Right ventricle myocardium inferior (tissue), 1 donor: ENCODE measurements at places on chromosomes 12 and 14.

GRCh38 chr12:126742241-126742641 is 1524.7 kb upstream of the TMEM132C start:
- no peak for DNase-seq

DNA sequence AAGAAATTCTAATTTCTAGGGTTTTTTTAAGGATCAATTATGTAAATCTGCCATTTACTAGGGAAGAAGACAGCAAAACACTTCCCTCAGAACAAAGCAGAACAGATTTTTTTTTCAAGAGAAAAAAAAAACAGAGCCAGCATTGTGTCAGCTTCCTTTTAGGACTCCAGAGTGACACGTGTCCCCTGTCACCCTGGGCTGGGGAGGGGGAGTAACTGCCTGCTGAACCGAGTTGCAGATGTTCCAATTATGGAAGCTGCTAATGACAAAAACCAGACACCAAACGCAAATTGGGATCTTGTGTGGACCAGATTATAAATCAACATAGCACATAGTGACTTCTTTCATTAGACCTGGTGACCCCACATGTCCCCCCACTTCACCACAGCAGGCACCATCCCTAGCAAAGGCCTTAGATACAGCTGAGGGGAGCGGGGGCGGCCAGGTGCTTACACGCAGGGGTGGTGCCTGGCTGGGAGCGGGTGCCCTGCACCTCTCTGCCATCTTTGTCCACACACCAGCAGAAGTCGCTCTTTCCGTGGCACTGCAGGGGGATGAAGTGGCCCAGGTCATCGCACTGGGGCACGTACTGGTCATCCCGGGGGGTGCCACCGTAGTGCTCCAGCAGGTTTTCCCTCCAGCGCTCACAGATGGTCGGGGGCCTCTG is 25.4 kb downstream of the RTRAF start:
- DNase-seq, result peak; percentile 70

- DNase-seq, result no peak
These were observed 150.3 kb downstream of the TGFB3 start for GRCh38 chr14:75831455-75831854.

DNA sequence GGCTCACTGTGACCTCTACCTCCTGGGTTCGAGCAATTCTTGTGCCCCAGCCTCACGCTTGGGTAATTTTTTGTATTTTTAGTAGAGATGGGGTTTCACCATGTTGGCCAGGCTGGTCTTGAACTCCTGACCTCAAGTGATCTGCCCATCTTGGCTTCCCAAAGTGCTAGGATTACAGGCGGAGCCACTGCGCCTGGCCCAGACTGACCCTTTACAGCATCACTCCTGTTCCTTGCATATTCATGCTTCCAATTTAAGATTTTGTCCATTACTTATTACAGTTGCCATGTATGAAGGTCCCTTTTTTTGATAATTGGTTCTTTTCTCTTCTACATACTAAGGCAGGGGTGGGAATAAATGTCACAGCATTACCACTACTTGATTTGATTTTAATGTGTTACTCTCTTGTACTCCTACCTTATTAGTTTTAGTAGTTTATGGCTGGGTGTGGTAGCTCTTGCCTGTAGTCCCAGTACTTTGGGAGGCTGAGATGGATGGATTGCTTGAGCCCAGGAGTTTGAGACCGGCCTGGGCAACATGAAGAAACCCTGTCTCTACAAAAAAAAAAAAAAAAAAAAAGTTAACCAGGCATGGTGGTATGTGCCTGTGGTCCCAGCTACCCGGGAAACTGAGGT is 46.9 kb downstream of the ADIPOR2 start:
- DNase-seq, result no peak

DNA sequence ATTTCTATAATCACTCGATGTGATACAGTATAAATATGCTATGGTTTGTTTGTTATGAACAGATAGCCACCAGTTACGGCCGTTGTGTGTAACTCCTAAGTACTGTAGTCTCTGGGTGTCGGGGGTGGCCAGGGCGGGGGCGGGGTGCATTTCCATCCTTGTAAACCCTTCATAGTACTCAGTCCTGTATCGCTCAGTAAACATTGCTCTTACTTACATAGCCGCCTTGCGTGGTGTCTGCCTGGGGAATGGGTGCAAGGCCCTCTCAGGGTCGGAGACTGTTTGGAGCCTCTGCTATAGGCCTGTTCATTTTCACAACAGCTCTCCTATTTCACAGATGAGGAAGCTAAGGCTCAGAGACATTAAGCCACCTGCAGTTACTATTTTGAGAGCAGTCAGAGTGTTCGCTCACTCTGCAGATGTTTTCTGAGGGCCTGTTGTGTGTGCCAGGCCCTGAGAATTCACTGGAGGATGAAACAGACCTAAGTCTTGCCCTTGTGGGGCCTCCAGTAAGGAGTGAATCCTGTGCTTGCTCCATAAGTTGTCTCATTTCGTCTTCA is 42.5 kb downstream of the JDP2 start:
- no peak for DNase-seq

DNA sequence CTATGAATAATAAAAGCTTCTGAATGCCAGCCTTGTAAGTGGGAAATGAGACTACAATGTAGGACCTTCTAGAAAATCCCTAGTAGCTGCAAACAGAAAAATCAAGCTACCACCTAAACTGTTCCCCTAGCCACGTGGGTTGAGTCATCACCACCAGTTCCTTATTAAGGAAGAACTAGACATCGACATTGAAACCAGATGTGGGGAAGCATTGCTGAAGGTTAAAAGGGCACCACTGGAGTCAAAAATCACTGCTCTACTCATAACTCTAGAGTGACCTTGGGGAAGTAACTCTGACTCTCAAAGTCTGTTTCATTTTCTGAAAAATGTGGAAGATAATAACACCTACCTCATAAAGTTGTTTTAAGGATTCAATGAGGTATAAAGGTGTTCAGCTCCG is 9.4 kb upstream of the CNIH1 start:
- no peak for DNase-seq

DNA sequence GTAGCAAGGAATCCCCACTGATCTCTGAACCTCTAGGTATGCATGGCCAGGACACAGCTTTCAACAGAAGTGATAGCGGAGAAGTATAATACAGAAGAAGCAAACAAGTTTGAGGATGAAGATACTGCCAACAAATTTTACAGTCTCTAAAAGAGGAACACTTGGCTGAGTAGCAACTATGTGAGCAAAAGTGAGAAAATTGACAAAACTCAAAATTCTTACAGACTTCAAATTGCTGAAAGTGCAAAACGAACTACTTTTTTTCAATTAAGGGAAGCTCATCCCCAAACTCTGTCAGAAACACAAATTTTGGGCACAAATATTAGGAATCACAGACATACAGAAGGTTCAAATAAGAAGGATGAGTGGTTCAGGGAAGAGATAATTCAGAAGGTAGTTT is 1324.6 kb downstream of the LRFN5 start:
- DNase-seq, result no peak

DNA sequence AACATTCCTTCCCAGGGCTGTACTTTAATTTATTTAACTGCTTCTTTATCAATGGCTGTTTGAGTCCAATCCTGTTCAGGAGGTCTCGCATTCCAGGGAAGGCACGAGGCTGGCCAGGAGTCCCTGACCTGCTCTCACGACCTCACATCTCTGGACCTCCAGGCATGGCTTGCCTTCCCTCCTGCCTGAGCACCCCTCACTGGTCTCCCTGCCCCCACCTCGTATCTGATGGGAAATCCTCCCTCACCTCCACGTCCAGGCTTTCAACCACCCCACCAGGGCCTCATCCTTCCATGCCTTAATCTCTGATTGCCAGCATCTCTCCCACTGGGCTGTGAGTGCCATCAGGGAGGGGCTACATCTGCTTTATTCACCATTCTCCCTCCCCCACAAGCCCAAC is 29.0 kb downstream of the PRKAB1 start:
- no peak for DNase-seq

- no peak for DNase-seq
These were observed 128.8 kb upstream of the CLEC14A start for GRCh38 chr14:38384741-38385140.

- DNase-seq, result no peak
These were observed 1052.9 kb downstream of the TMTC2 start for GRCh38 chr12:83739607-83740006.

DNA sequence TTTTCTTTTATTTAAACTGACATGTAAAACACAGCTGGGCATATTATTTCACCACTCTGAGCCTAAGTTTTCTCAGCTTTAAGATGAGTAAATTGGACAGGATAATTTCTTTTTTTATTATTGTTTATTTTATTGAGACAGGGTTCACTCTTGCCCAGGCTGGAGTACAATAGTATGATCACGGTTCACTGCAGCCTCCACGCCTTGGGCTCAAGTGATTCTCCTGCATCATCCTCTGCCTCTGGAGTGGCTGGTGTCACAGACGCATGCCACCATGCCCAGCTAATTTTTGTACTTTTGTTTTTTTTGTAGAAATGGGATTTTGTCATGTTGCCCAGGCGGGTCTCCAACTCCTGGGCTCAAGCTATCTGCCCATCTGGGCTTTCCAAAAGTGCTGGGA is 12.7 kb downstream of the BMAL2 start:
- no peak for DNase-seq

DNA sequence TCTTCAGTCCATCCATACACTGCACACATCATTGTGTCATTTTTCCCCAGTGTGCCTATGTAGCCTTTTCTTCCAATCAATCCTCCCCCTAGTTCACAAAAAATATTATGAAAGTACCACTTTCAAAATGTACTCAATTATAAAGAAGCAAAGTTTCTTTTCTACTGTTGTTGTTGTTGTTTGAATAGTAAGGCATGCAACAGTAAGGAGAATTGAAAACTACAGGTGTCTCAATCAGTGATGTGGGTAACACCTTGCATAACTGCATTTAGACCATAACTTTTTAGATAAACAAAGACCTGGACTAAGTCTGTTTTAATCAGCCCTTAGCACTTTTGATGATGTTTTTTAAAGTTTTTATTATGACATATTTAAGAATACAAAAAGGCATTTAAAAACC is 104.4 kb downstream of the EML5 start:
- no peak for DNase-seq

GRCh38 chr14:61553730-61554641 is 141.3 kb upstream of the HIF1A start:
- DNase-seq, result no peak

DNA sequence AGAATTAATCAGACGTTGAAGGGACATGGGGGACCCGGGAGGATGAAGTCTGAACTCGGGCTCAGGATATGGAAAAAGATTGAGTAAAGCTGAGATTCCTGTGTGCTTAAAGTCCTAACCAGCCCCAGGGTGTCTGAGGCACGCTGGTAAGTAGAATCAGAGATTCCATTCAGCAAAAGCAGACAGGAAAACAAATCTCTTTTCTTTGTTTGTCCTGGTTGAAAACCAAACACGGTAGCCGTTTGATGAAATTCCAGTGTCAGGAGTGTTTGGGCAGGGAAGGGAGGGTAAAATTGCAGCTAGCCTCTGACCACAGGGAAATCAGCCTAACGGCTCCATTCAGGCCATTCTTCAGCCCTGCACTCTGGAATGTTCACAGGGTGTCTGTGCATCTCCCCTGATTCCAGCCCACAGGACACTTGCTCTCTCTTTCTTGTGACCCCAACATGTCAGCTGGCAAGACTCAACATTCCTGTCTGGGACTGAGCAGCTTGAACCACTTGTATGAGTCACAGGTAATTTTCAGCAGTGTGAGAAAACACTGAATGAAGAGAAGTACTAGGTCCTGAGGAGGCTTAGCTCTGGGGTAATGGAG is 31.0 kb downstream of the NINJ2 start:
- no peak for DNase-seq

- DNase-seq, result peak; percentile 94
These were observed at the start of gene TBX3 for GRCh38 chr12:114684098-114684869. Gene TBX3, minus strand, starts transcription at chr12:114684175. Its CDS starts 975 bp downstream, at chr12:114683200.

DNA sequence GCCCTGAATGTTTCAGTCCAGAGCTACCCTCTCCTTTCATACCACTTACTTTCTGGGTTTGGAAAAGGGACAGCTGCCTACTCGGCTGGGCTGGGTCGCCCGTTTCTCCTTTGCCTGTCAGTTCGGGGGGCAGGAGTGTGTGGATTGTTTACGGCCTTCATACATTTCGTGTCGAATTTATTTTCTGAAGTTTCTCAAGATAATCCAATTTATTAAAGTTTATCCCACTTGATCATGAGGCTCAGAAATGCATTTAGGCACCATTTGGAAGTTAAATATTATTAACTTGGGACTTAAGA is 608 bp downstream of the ZNF410 start:
- no peak for DNase-seq

GRCh38 chr12:4228122-4228580 is 45.4 kb upstream of the CCND2 start:
- DNase-seq, result no peak

- DNase-seq, result no peak
These were observed 3.6 kb downstream of the FNTB start for GRCh38 chr14:64990296-64990695.

DNA sequence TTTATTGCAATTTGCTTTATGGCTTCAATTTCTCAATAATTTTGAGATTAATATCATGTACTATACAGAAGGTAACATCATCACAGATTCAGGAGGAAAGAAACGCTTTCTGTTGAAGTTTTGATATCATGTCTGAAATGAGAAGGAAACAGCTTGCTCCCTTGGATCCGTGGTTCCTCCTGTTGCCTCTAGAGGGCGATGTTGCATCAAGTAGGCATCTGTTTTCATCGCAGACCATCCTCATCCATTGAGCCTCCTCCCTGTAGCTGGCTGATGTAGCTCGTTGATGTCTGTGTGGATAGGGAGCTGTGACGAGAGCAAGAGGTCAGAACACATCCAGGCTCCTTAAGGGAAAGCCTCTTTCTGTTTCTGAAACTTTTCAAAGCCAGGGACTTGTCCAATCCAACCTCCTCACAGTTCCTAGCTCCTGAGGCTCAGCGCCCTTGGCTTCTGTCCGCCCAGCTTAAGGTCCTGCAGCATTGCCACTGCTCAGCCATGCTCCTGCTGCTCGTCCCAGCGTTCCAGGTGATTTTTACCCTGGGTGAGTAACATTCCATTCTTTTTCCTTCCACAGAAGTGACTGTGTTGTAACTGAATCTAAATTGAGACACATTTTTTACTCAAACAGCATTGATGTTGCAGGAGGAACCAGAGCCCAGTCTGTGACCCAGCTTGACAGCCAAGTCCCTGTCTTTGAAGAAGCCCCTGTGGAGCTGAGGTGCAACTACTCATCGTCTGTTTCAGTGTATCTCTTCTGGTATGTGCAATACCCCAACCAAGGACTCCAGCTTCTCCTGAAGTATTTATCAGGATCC is 304.8 kb upstream of the OR4E1 start:
- DNase-seq, result no peak

DNA sequence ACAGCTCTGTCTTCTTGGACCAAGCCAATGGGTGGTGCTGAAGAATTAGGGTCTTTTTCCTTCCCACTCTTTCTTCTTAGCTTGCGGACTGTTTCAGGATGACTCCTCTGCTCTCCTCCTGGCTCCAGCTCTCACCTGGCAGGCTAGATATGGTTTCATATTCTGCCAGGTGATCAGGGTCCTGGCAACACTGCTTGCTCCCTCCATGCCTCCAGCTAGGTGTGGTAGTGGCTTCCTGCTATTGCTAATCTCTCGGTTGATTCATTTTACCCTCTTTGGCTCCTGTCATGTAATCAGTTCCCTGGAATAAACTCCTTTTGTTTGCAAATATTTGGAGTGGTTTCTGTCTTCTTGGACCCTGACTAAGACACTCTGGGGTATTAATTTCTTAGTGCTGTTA is 4.3 kb upstream of the GZMH start:
- no peak for DNase-seq

- no peak for DNase-seq
These were observed 19.1 kb downstream of the RPAP3 start for GRCh38 chr12:47686645-47687240.

GRCh38 chr12:62268956-62269355 is 8.8 kb downstream of the USP15 start:
- no peak for DNase-seq
